ENCODE measurements at places on chromosomes 2 and 18.

DNA sequence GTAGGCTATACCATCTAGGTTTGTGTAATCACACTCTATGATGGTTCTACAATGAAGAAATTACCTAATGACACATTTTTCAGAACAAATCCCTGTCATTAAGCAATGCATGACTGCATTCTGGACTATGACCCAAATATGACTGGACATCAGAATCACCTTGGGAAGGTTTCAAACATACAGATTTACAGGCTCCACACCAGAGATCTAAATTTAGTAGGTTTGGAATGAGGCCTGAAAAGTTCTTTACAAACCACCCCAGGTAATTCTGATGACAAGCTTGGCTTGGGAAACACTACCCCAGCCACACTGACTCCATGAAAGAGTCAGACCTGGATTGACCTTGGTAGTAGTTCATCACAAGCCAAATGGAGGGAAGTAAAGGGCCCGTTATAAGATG lies 52.2 kb upstream of the NFE2L2 start:
- DNase-seq: no peak

DNA sequence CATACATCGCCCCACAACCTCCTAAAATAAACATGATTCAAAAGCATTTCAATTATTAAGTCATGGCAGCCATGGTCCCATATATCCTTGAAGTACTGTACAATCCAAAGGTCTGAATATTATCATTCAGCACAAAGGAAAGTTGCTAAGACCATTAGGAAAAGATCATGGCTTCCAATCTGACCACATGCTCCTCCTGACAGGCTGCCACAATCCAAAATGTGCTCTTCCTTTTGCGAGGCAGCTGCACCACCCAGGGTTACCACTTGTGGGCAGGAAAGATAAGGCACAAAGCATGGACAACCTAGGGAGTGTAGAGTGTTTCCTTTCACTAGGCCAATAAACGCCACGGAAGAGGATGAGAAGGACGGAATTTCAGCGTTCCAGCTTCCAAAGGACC lies 5.4 kb downstream of the BOLA3 start:
- no peak for DNase-seq

GRCh38 chr18:5294457-5295230 lies 882 bp downstream of the ZBTB14 start:
- peak; percentile 65 for DNase-seq

- no peak for DNase-seq
These were observed 257.2 kb downstream of the DYSF start for GRCh38 chr2:71710367-71711132.

DNA sequence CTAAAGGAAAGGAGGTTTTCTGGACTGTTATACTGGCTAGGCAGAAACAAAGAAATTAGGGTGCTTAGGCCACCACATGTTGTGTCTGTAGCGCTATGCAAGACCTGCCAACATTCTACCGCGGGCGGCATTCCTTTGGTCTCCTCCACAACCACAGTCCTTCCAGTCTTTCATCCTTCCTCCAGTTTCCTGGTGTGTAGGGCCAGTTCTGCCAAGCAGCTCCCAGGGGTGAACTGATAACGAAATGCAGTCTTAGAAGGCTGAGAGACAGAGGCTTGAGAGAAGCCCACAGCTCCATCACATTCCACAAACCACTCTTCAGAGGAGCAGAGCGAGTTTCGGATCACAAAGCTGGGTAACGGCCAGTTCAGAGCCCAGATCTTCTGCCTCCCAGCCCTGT lies 19.5 kb upstream of the CXXC1 start:
- DNase-seq: no peak

GRCh38 chr2:171551836-171552235 lies 29.6 kb downstream of the CYBRD1 start:
- DNase-seq: no peak

- DNase-seq: no peak
These were observed 91.1 kb downstream of the INHBB start for GRCh38 chr2:120436885-120437603.

GRCh38 chr18:2610549-2610948 lies 39.2 kb downstream of the NDC80 start:
- DNase-seq: no peak

DNA sequence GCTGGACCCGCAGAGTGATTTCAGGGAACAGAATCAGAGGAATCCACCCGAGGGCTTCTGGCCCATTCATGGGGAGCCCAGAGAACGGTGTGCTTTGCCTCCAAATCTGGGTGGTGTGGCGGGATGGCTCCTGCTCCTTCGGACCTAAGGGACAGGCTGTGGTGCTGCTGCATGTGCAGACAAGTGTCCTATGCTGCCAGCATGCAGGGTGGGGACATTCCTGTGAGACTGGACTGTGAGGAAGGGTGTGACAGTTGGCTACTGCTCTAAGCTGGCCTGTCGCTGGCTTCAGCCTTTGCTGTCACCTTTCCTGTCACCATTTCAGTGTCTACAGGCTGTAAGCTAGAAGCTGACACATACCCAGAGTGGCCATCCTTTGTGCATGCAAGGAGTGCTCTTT lies 2.9 kb upstream of the SLC4A3 start:
- DNase-seq: no peak

DNA sequence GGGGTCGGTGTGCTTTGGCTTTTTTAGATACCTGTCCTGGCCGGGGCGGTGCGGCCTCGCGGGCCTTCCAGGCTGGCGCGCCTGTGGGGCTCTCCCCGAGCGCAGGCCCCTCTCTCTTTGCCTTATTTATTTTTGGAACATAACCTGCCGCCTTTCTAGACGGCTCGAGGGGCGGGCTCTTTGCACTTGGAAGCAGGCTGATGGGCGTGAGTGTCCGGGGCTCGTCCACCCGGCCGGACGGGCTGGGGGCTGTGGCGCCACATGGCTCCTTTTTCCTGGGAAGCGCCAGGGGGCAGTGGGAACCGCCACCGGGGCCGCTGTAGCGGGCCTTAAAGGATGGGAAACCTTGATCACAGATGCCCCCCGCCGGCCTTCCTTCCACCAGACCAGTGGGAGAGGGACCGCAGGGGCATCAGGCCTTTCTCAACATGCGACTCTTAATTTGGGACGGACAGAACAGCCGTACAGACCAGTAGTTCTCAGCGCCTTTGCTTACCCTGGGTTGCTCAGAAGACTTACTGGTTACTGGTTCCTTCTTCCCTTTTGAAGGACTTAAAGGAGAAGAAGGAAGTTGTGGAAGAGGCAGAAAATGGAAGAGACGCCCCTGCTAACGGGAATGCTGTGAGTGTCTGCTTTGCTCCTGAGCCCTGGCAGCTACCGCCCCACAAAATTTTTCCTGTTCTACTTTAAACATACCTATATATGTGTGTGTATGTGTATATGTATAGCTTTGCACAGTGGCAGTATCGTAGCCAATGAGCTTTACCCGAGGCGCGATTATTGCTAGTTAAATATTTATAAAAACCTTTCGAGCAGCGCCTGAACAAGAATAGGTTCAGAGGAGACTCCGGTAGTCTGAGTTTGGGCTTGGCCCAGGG lies 2.7 kb downstream of the PTMA start:
- DNase-seq: no peak

DNA sequence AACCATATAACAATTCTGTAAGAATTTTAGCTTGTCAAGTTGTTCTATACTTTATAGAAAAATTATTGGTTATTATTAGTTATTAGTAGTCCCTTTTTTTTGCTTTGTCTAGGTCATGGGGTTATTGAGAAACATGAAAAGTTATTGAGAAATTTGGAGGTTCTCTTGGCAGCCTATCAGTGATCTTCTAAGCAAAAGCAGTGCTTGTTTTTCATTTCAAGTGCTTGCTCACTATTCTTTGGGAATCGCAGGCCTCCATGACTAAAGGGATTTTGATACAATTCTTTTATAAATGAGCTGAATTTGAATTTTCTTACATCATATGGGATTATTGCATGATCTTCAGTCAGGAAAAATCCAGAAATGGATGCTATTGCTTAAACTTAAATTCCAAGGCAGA lies 25.8 kb downstream of the PLEKHA3 start:
- no peak for DNase-seq

- no peak for DNase-seq
These were observed 123.4 kb upstream of the NOSTRIN start for GRCh38 chr2:168679081-168679480.

- DNase-seq: no peak
These were observed 100.3 kb downstream of the TTC32 start for GRCh38 chr2:19801367-19802080.

- DNase-seq: no peak
These were observed 215.1 kb downstream of the DYSF start for GRCh38 chr2:71668326-71669057.

DNA sequence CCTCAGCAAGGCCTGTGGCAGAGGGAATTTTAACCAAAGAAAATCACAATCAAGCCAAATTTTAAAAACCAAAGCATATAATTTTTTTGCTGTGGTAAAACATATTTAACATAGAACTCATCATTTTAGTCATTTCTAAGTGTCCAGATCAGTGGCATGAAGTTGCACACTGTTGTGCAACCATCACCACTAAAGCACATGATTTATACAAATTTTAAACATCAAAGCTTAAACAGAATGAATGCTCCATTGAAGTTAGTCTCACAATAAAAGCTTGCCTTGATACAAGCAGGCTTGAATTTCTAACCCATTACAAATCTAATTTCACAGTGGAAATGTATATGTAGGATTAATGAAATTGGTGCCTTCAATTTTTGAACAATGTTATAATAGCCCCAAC lies 31.2 kb downstream of the FTCDNL1 start:
- no peak for DNase-seq

DNA sequence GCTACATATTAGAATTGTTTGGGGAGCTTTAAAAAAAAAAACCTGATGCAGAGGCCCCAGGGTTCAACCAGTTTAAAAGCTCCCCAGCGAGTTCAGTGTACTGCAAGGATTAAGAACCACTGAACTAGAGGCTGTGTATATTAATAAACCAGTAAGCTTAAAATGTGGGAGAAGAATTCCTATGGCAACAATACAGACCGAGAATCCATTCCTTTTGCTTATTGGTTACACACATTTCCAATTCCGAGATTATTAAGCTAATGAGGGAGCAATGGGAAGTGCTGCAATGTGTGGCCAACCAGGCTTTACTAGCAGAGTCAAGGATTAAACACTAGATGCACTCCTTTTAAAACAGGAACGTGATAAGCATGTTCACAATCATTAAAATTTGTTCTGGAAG lies 204.4 kb downstream of the TDRD15 start:
- no peak for DNase-seq

- no peak for DNase-seq
These were observed 94.2 kb upstream of the RAB27B start for GRCh38 chr18:54734059-54734458.

DNA sequence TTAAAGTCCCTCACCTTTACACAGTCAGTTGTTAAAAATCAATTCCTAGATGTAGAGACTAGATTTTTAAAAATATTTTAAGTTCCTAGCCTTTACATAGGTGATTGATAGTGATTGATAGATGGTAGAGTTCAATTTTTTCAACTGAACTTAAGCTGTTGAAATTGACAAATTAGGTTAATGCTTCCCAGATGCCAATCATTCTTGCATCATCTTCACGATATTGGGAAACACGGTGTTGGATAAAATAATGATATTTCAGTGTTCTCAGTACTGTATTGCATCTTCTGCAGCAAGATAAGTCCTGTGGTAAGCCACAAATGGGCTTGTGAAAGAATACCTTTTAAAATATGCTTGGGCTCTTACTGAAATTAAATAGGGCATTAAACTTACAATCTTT lies 667.6 kb downstream of the STK39 start:
- no peak for DNase-seq

GRCh38 chr2:74504591-74504990 lies 2.9 kb downstream of the PCGF1 start:
- no peak for DNase-seq

DNA sequence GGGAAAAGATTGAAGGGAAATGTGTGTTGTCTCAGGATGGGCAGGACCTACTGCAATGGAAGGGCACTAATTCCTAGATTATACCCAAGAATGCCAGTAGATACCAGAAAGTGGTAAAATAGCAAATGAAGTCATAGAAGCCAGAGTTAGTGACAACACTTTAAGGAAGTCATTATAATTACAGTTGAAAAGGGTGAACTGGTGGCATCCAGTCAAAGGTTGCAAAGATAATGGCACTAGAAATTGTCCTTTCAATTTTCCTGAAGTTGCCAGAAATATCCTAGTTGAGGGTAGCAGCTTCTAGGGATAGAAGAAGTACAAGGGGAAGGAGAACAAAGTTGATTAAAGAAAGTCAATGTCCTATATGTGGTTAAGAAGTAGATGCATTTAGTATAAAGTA lies 68.8 kb upstream of the GLS start:
- no peak for DNase-seq

DNA sequence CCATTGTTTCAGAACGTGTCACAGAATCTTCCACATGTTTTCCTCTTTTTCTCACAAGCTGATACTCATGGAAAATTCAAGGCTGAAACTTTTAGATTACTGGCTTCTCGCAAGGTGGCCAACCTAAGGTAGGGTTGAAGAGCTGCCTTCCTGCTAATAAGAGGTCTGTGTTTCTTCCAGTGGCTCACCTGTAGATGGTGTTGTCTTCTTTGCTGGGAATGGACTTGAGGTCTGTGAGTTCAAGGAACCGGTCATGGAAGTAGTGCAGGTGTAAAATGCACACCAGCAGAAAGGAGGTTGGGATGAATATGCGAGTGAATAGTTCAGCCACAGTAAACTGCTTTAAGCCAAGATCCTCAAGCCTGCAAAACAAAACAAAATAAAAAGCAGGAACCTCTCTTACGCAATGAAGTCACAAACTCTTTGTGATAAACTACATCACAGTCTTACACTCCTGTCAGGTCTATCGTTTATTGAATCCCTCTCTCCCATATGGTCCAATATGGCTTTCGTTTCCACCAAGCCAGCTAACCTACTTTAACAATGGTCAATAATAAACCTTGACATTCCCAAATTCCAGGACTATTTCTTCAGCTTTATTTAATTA lies 258.9 kb downstream of the NAPG start:
- DNase-seq: no peak

- DNase-seq: peak; percentile 9
These were observed 261.1 kb downstream of the NBAS start for GRCh38 chr2:15299904-15300520.
